ENCODE measurements at places on chromosomes 2 and 18.

- no peak for DNase-seq
Measured at GRCh38 chr2:136362676-136363390, 244.9 kb upstream of the CXCR4 start.

GRCh38 chr2:241730671-241731293, 3.6 kb upstream of the D2HGDH start:
- DNase-seq, result no peak

- no peak for DNase-seq
Measured at GRCh38 chr18:58937071-58937886, 72.6 kb downstream of the ZNF532 start.

GRCh38 chr2:94993176-94994062, 32.1 kb upstream of the MAL start:
- no peak for DNase-seq

GRCh38 chr2:183148955-183149354, 24.7 kb downstream of the NUP35 start:
- no peak for DNase-seq

- no peak for DNase-seq
Measured at GRCh38 chr2:241358470-241358869, 2.4 kb downstream of the FARP2 start.

DNA sequence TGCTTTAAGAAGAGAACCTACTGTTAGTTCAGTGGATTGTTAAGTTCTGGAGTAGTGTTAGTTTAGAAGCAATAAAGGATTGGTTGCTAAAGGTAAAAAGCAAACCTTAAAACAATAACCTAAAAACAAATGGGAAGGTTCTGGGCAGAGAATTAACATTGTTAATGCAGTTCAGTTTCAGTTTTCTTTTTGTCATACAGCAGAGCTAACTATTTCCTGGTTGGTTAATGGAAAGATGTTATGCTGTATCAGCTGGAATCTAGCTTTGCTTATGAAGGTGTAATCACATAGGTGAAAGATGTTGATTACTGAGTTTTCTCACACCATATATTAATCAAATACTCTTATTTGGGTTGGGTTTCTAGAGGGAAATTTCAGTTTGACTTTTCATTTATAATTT, 23.8 kb downstream of the SMAD4 start:
- no peak for DNase-seq

- DNase-seq, result no peak
Measured at GRCh38 chr2:92073036-92073814, 2798.0 kb upstream of the TEKT4 start.

DNA sequence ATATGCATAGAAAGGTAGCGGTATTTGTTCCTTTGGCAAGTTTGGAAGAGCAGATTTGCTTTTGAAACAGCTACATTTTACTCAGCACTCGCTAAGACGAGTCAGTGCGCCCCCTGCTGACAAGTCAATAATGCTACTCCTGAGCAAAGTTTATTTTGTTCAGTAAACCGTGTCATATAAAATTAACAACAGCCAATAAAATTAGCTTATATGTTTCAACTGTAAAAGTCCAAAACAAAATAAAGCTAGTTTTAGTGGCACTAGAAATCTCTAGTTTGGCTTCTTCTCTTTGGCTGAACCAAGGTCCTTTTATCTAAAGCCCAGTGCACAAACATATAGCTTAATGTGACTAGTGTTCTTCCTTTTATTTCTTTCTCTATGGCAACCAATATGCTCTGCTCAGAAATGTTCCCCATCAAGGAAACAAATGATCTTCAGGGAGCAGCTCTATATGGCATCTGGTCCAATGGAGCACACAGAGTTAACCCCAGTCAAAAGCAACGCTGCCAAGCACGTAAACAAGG, 4.2 kb upstream of the POU3F3 start:
- DNase-seq, result no peak

DNA sequence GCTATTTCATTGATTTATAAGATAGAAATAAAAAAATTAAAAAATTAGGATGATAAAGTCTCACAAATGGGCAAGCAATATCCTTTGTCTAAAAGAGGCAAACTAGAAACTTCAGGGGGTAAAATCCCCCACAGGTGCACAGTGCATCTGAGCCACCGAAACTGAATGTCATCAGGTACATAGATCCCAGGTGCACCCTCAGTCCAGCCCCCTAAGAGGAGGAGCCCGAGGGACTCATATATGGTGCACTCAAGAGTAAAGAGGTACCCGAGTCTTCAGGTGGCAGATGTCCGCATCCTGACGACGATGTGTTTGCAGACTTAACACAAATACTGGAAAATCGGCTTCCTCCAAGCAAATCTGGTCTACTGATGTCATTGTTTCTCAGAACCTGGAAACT, 11.3 kb downstream of the QPCT start:
- no peak for DNase-seq

- no peak for DNase-seq
Measured at GRCh38 chr2:3823748-3824147, 120.4 kb downstream of the DCDC2C start.

GRCh38 chr2:6730003-6730402, 135.7 kb downstream of the CMPK2 start:
- DNase-seq, result no peak

GRCh38 chr18:78722929-78723710, 256.5 kb upstream of the SALL3 start:
- no peak for DNase-seq

GRCh38 chr2:18596993-18597392, 7.6 kb upstream of the NT5C1B start:
- DNase-seq, result no peak

DNA sequence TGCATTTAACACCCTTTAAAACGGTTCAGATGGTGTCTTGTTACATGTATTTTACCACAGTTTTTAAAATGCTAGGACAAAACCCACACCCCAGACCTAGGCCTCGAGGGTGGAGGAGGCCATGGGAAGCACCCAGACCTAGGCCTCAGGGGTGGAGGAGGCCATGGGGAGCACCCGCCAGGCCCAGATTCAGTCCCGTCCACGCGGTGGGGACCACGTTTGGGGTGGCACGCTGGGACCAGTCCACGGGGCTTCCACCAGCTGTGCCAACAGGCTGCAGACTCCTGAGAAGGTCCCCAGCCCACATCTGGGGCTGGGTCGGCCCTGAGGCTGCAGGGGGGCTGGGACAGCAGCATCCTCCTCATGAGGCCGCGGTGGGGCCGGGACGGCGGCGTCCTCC, 63.4 kb downstream of the SLC66A2 start:
- no peak for DNase-seq

DNA sequence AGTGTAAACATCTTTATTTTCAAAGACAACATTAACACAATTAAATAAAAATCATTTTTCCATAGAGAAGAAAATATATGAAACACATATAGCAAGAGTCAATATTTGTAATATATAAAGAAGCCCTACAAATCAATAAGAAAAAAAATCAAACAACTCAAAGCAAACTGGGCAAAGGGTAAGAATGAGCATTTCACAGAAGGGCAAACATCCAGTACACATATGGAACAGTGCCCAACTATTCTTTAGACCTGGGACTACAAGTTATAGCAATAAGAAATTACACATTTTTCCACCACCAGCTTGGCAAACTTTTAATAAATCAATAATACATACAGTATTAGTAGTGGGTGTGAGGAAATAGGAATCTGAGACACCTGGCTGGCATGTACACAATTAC, 324.1 kb downstream of the CYP26B1 start:
- no peak for DNase-seq

- DNase-seq, result no peak
Measured at GRCh38 chr2:118761771-118762170, 85.7 kb downstream of the EN1 start.

DNA sequence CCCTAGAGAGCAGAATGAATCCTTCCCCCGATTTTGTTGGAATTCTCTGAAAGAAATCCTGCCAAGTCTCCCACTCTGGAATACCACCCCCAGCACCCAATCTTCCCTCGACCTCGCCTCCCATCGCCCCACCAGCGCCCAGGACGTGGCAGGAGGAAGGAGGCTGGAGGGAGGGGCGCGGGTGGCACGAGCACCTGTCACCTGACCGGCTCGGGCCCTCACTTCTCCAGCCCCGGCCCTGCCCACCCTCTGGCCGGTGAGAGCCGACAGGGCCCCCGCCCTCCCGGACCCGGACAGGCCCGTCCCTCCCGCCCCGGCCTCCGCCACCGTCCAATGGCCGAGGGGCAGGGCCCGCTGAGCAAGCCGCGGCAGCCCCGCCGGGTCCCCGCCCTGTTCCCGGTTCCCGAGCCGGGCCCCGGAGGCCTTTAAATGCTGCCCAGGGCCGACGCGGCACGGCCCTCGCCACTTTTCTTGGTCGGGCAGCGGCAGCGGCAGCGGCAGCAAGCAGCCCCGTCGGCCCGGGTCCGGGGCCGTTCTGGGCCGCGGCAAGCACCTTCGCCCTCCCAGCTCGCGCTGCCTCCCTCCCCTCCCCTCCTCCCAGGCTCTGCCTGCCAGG, at the start of gene LGALSL:
LGALSL (plus strand) TSS at position 393 of the 616 bp plus-strand sequence. CDS start 384 bp downstream, outside the sequence.
- peak; percentile 5 for DNase-seq

DNA sequence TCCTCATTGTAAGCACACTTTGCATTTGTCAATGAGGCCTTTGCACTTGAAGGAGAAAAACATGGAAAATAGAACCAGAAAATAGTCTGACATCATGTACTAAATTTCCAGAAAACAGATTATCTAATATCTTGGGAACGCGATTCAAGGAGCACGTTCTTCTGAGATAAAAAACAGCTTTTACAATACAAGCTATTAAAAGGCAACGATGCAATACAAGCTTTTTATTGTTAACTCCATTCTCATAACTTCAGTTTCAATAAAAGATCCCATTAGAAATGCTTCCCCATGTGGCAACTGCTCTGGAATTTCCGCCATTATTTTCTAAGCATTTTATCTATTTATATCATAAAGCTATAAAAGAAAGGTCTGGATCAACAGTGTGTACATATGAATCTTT, 40.3 kb downstream of the NRXN1 start:
- DNase-seq, result no peak

GRCh38 chr2:238431456-238431855, 4.7 kb downstream of the ASB1 start:
- DNase-seq, result no peak

- no peak for DNase-seq
Measured at GRCh38 chr2:145984580-145984979, 1464.7 kb upstream of the ZEB2 start.

DNA sequence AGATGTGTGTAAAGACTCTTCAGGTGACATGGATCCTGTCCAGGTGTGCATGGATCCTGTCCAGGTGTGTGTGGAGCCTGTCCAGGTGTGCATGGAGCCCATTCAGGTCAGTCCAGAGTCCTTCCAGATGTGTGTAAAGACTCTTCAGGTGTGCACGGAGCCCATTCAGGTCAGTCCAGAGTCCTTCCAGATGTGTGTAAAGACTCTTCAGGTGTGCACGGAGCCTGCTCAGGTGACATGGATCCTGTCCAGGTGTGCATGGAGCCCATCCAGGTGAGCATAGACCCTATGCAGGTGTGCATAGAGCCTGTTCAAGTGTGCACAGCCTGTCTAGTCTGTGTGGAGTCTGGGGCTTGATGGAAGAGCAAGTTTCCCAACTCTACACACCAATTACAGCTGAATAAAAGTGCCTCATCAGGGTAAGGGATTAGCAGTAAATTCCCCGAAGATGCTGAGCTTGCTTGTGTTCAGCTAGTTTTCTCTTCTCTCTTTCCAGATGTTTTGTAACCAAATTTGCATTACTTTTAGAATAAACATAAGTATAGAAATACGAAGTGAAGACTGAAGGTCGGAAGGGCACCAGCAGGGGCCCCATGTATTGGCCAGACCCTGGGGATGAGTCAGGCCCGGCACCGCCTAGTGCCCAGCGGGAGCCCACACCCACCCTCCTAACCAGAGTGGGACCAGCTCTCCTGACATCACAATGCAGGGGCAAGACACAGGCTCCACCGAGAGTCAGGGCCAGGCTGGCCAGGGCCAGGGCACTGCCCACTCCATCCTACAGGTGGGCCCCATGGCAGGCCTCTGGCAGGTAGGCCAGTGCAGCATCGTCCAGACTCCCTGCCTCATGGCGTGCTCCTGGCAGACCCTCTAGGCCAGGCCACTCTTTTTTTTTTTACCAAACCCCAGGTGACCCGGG, 38.6 kb upstream of the GPC1 start:
- no peak for DNase-seq

DNA sequence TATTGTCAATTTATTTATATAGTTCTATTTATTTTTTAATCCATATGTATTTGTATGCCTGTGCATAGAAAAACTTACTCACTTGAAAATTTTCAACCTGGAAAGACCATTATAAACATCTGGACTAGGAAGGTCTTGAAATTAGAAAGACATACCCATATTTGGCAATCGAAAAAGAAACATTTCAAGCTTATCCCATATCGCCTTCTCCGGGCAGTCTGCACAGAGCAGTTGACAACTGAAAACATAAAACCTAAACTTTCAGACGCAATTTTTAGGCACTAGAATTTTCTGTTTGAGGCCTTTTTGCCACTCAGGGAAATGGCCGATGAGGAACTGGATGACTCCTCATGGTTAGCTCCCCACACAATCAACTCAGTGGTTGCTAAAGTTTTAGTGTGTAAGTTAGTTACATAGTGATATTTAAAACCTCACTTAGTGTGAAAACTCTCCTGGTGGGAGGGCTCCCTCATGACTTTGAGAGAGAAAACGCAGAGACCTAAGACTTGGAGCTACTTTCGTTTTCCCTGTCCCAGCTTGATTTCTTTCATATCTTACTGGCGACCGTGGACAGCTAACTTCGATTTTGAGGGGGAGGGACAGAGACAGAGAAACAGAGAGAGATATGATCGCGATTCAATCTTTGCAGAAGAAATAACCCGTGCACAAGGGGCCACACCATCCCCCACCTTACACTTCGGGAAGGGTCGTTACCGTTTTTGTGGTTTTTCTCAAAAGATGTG, 3.2 kb upstream of the HOXD12 start:
- DNase-seq, result no peak

GRCh38 chr2:141889788-141890187, 241.0 kb downstream of the LRP1B start:
- DNase-seq, result no peak

DNA sequence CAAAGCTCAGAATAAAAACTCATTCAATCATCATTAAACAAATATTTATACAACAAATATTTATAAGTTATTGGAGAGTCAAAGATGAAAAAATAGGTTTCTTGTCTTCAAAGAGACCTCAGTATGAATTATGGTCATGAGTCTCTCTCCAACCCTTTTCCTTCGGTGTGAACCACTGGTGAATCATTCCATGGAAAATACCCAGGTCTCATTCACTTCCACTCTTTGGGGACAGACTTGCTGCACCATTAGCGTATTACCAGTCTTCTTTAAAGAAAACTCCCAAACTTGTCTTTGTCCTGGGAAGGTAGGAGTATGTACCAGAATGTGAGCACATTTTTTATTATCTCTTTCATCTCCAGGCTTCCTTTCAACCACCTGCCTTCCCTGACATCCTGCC, 257.4 kb upstream of the RBMS1 start:
- no peak for DNase-seq

- no peak for DNase-seq
Measured at GRCh38 chr18:37361335-37362157, 204.1 kb downstream of the CELF4 start.

- DNase-seq, result no peak
Measured at GRCh38 chr18:37572736-37573135, 7.1 kb upstream of the CELF4 start.

GRCh38 chr18:9842448-9842847, 43.3 kb upstream of the TXNDC2 start:
- no peak for DNase-seq

GRCh38 chr2:37656512-37657423, 14.7 kb downstream of the CDC42EP3 start:
- DNase-seq, result no peak
